ENCODE measurements at places on chromosomes 16 and 17.
A peak's percentile ranks its signal among the peaks of the same experiment; 100 is the strongest.

DNA sequence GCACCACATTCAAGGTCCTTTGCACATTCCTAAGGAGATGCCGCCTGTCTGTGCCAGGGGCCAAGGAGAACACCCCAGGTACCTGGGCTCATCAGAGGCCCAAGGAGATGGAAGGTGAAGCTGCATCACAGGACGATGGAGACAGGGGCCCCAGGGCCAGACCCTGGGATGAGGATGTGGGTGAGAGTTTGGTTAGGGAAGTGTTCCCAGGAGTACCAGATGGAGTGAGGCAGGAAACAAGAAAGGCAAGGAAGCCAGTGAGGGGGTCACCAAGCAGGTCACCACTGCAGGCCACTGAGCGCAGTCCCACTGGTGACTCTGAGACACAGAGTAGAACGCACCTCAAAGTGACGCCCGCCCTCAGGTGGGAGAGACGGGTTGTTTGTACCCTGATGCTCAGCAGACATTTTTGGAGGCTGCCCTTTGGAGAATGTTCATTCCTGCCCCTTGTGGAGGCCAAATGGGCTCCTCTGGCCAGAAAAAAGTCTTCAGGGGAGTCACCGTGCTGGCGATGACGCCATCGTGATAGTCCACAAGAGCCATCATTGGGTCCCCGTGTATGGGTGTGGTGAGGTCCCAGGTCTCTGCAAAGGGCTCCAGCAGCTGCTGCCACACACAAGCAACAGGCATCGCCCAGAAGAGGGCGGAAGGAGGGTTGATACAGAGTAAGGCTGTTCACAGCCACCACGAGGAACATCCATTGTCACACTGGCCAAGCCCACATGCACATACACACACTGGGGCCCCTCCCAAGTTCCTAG is 57.5 kb downstream of the BEAN1 start:
- no peak for DNase-seq

DNA sequence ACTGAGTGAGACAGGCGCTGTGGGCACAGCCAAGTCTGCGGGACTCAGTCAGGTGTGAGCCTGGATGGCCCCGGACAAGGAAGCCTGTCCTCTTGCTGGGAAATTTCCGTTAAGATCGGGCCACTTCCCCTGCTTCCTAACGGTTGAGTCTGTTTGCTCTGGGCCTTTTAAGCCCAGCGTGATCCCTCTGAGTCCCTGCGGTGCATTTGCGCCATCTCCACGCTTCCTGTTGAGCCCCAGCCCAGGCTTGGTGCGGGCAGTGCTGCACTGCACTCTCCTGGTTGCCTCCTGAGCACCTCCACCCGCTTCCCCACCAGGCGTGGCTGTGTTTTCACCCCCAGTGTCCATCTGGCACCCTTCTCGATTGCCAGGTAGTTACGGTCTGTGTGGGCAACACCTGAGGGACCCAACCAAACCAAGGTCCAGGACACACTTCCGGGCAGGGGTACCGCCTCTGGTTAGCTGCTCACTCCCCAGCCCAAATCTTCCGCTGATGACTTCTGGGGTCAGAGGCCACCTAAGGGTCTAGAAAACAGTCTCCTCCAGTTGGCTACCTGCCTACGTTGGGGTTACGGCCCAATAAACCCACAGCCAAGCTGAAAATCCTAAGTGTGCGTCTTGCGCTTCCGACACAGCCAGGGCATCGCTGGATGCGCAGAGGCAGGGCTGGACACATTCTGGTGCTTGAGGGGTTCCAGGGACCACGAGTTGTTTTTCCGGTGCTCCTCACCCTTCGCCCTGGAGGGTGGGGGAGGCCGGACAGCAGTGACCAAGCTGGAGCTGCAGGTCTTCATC is 1.4 kb upstream of the SLC25A10 start:
- no peak for DNase-seq

DNA sequence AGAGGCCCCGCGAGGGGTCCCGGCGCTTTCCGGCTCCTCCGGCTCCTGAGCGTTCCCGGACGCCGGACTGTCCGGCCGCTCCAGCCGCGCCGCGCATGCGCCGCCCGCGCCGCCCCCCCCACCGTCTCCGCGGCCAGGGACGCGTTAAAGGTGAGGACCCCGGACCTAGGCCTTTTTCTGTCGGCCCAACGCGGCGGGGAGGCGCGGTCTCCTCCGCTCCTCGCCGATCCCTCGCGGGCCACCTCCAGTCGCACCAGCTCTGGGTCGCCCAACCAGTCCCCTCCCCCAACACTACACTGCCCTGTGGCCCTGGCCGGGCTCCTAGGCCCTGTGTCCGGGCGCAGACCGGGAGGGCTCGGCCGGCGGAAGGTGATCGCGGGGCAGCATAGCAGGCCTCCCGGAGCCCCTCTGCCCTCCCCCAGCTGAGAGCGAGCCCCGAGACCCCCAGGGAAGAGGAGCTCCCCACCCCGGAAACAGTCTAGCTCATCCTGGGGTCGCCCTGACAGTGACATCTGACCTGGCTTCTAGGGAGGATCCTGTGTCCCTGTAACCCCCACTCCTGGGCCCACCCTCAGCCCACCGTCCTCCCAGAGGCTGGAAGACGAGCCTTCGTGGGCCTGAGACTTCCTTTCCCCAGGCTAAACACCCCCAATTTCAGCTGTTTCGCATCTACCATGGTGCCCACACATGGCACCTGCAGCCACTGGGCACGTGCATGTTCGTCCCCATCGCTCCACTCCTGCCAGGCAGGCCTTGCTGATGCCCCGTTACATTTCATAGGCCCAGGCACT is 14.7 kb upstream of the BCAR1 start:
- DNase-seq, result no peak

DNA sequence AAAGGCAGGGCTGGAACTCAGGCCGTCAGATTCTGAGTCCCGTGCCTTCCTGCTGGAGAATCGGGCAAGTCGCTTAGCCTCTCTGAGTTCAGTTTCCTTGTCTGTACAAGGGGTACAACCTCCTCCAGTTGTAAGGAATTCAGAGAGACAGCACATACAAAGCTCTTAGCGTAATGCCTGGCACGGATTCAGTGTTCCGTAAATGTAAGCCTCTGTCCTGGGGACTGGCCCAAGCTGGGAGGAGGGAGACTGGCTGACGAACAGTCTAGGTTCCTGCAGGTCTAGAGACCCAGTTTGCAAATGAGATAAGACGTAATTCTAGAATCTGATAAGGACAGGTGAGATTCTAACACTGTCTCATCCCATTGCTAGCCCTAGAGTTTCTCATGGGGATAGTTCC is 9.9 kb downstream of the METTL22 start:
- DNase-seq, result no peak

- no peak for DNase-seq
Measured at GRCh38 chr16:55842369-55843104, 9.6 kb upstream of the CES1 start.

DNA sequence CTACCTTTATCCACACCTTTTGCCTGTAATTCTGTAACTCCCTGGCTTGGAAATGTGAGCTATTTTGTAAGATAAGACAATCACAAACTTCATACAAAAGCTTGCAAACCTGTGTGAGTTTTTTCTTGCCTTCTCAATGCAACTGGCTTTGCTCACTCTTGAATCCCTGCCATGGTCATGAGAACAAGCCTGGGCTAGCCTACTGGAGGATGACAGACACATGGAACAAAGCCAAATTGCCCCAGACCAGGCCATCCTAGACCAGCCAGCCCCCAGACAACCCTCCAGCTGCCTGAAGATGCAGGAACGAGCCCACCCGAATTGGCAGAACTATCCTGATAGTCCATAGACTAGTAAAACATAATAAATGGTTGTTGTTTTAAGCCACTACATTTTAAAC is 466.6 kb upstream of the ERCC4 start:
- peak; percentile 19 for DNase-seq

- no peak for DNase-seq
Measured at GRCh38 chr16:69935740-69936139, 15.4 kb upstream of the CLEC18A start.

DNA sequence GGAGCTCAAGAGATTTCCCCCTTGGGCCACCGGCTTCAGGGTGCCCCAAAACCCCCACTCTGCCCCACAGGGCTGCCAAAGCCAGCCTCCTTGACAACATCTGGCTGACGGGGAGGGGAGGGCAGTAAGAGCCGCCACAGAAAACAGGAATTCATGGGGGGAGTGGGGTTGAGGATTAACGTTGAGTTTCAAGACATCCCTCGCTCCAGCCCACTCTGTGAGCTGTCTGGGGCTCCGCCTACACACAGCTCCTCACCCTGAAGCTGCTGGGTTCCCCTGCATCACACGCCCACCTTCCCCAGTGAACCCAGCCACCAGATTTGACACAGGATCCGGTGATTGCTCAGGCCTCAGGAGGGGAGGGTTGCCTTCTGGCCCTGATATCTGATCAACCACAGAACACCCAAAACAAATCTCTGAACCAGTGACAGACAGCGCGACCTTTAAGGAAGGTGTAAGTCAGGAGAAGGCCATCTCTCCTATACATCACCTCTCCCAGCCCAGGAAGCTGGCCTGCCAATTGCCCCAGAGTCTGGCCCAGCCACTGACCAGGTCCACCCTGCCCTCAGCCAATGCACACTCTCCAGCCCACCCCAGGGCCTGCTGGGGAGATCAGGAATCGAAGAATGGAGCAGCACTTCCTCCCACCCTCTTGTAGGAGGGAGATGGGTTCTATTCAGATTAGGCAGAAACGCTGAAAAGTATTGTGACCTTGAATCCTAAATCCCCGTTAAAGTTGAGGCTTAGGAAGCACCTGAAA is 132.1 kb downstream of the CLEC16A start:
- DNase-seq, result no peak

- DNase-seq, result no peak
Measured at GRCh38 chr17:57389473-57389872, 133.2 kb downstream of the MSI2 start.

GRCh38 chr16:58449306-58449705 is 50.6 kb upstream of the NDRG4 start:
- DNase-seq, result no peak

DNA sequence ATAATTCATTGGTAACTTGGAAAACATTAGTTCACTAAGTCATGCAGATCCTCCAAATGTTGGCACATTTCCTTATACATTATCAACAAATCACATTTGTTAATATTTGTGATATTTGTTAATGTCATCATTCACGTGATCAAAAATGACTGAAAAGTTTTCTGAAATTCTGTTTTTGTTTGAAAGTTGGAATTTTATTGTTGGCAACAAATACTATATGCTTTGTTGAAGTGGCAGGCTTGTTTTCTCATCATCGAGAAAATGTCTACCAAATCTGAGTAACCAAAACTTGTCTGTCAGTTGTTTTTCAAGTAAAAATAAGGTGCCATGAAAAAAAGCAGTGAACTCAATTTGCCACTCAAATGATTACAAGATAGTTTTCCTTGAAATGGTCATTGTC is 62.8 kb downstream of the NACA2 start:
- DNase-seq, result no peak

DNA sequence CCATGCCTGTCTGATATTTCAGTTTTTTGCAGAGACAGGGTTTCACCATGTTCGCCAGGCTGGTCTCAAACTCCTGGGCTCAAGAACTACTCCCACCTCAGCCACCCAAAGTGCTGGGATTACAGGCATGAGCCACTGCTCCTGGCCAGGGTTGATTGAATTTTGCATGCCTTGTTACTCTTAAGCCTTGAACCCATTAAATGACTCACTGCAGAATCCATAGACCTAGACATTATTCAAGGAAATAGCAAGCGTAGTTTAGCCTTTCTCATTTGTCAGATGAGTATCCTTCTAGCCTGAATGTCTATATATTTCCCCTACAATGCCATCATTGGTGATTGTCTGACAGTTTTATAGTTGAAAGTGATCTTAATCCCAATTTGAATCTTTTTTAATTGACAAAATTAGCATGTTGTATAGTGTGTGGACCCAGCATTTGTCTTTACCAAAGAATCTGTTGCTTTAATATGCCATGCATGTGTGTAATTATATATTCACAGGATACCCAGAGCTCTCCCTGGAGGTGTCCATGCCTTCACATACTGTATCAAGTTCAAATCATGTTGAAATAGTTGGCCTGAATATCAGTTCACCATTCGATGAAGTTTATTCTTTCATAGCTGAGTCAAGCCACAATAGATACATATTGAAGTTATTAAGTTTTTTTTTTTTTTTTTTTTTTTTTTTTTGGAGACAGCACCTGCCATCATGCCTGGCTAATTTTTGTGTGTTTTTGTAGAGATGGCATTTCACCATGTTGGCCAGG is 321.0 kb downstream of the CPPED1 start:
- no peak for DNase-seq

GRCh38 chr16:2858245-2859025 is 465 bp upstream of the PRSS22 start:
- peak; percentile 22 for DNase-seq

DNA sequence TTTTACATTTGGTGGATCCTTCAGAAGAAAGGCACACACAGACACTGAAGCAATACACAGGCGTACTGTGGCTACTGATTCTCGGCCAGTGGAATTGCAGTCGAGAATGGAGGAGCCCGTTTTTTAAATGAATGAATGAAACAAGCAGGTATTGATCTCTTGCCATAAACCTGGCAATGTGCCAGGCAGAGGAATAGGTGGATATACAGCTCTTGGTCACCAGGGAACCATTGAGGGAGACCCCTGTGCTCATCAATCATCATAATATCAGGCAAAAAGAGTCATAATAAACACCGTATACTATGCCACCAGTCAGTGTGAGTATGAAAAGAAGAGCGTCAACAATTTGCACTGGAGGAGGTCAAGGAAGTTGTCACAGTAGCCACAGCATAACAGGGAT is 140.3 kb upstream of the FOXF1 start:
- no peak for DNase-seq

- DNase-seq, result no peak
Measured at GRCh38 chr16:71432906-71433305, 8.9 kb downstream of the TLE7 start.

- no peak for DNase-seq
Measured at GRCh38 chr17:64455993-64456885, 7.3 kb downstream of the MILR1 start.

DNA sequence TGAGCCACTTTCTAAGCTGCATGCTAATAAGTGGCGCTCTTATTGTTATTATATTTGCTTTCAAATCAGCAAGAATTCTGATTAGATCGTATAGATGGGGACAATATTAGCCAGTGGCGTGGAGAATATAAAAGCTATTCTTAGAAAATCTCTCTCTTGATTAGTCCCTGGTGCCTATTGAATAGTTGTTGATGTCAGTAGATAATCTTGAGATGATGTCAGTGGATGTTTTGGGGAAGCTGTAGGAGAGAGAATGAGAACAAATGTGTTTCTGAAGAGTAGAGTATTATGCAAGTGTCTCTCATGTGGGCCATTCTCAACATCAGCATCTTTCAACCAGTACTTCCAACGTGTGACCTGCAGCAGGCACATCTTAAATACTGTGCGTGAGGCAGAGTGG is 445.7 kb downstream of the GRIN2A start:
- no peak for DNase-seq

DNA sequence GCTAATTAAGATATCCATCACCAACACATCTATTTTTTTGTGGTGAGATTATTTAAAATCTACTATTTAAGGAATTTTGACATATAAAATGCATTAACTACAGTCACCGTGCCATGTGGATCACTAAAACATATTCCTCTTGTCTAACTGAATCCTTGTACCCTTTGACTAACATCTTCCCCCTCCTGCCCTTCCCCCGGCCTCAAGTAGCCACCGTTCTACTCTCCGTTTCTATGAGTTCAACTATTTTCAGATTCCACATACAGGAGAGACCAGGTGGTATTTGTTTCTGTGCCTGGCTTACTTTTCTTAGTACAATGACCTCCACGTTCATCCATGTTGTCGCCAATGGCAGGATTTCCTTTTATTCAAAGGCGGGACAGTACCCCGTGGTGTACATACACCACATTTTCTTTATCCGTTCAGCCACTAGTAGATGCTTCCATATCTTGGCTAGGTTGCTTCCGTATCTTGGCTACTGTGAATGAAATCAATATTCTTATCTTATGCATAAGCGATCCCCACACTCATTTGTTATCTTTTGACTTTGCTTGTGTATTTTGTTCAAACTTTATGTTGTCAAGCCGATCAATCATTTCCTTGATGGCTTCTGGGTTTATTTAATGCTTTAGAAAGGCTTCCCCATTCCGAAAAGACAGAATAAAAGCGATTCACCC is 134.7 kb downstream of the KCNJ12 start:
- no peak for DNase-seq
